ENCODE measurements at places on chromosomes 11 and 22.

GRCh38 chr11:46675949-46676348 lies 24.5 kb downstream of the ARHGAP1 start:
- no peaks in the 10 kb centered on the region for H3K4me1 ChIP-seq
- peak overlapping the region; percentile 73 for H3K27ac ChIP-seq
- no peaks in the 10 kb centered on the region for H3K27me3 ChIP-seq
- no peak overlapping the region for H3K4me3 ChIP-seq
- DNase-seq, result no peak

- H3K27ac ChIP-seq, result no peak overlapping the region
- H3K36me3 ChIP-seq, result no peaks in the 10 kb centered on the region
- no peaks in the 10 kb centered on the region for H3K27me3 ChIP-seq
- no peak overlapping the region for H3K4me3 ChIP-seq
These were observed 2048.3 kb upstream of the RAG2 start for GRCh38 chr11:38646382-38646781.

DNA sequence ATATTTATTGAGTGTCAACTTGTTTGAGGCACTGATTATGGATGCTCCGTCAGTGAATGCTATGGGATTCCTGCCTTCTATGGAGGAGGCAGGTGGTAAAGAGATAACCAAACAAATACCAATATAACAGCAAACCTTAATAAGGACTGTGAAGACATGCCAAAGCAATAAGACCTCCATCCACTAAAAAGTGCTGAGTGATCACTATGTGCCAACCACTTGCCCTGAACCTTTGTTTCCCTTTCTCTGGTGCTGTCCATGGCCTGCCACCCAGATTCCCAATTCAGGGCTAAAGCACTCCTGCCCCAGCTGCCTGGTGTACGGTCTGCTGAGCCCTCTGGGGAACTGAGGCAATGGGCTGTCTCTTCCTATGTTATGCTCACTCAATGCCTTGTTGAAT lies 1074.9 kb downstream of the OPCML start:
- no peak for DNase-seq
- H3K27me3 ChIP-seq, result no peaks in the 10 kb centered on the region

GRCh38 chr11:7498193-7498592 lies 12.9 kb downstream of the OLFML1 start:
- H3K27me3 ChIP-seq, result no peaks in the 10 kb centered on the region
- no peak for DNase-seq
- H3K4me1 ChIP-seq, result no peaks in the 10 kb centered on the region
- H3K27ac ChIP-seq, result no peak overlapping the region
- H3K4me3 ChIP-seq, result no peak overlapping the region

DNA sequence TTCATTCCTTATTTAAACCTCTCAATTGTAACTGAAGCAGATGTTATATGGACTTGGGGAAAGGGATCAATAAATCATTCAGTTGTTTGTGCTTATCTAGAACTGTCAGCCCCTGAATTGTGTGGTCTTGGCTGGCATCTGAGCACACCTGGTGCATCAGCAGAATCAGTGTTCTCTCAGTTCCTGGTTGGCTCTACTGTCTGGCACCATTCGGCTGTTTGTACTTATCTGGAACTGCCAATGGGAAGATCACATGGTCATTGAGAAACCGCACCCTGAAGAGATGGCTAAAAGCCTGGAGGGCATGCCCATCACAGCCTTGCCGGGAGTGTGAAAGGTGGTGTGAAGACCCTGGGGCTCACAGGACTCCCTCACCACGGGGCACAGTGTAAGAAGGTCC lies 37.1 kb upstream of the EHF start:
- no peaks in the 10 kb centered on the region for H3K36me3 ChIP-seq
- H3K27me3 ChIP-seq, result peaks cover 12% of the 10 kb centered on the region
- no peak overlapping the region for H3K27ac ChIP-seq
- H3K4me3 ChIP-seq, result no peak overlapping the region
- DNase-seq, result no peak

GRCh38 chr22:25383892-25384291 lies 164.5 kb downstream of the CRYBB2 start:
- peaks cover 1% of the 10 kb centered on the region for H3K4me1 ChIP-seq
- no peak overlapping the region for H3K27ac ChIP-seq
- no peaks in the 10 kb centered on the region for H3K27me3 ChIP-seq
- H3K36me3 ChIP-seq, result peaks cover 17% of the 10 kb centered on the region

DNA sequence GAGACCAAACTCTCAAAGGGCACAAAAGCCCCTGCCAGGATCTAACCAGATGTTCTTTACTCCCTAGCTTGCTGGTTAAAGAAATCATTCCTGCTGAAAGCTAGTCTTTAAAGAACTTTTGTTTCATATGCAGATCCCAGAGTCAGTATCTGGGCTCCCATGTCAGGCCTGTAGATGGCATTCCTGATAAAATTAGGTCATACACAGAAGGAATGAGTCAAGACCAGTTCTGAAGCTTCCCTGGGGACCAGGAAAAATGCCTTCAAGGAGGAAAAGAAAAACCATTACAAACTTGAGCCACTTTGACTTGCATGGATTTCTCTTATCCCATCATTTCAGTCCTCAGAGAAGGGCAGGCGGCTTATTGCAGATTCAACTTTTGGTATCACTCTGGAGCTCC lies 5.9 kb downstream of the DBX1 start:
- peaks cover 13% of the 10 kb centered on the region for H3K4me1 ChIP-seq
- H3K36me3 ChIP-seq, result no peaks in the 10 kb centered on the region
- peaks cover 7% of the 10 kb centered on the region for H3K27me3 ChIP-seq
- no peak overlapping the region for H3K27ac ChIP-seq
- no peak for DNase-seq

GRCh38 chr11:95245038-95245437 lies 14.0 kb upstream of the SESN3 start:
- H3K4me1 ChIP-seq, result no peaks in the 10 kb centered on the region
- no peak for DNase-seq
- H3K36me3 ChIP-seq, result no peaks in the 10 kb centered on the region
- no peak overlapping the region for H3K27ac ChIP-seq
- H3K4me3 ChIP-seq, result no peak overlapping the region

- H3K27me3 ChIP-seq, result no peaks in the 10 kb centered on the region
- no peaks in the 10 kb centered on the region for H3K36me3 ChIP-seq
- no peak overlapping the region for H3K4me3 ChIP-seq
- H3K4me1 ChIP-seq, result peaks cover 12% of the 10 kb centered on the region
These were observed 2.2 kb upstream of the MRGPRG start for GRCh38 chr11:3220521-3221407.

GRCh38 chr11:61666684-61667297 lies 13.4 kb upstream of the DAGLA start:
- no peaks in the 10 kb centered on the region for H3K27me3 ChIP-seq
- H3K4me1 ChIP-seq, result no peaks in the 10 kb centered on the region
- H3K36me3 ChIP-seq, result no peaks in the 10 kb centered on the region
- DNase-seq, result no peak
- no peak overlapping the region for H3K27ac ChIP-seq

DNA sequence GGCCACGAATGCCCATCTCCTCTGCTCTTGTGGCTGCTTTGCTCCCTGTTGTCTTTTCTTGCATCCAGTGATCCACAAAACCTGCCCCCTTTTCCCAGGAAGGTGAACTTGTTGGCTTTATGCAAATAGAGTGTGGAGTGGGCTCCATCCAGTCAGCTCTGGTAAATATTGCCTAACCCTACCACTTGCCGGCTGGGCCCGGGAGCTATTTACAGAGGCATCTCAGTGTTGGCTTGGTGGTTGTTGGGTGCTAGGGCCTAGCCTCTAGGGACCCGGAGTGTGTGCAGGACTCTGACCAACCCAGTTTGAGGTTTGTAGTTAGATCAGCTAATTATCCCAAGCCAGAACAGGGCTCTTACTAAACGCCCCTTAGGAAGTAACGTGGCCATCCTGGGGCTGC lies 40.8 kb upstream of the TLCD5 start:
- no peak for DNase-seq
- H3K27me3 ChIP-seq, result no peaks in the 10 kb centered on the region
- H3K36me3 ChIP-seq, result no peaks in the 10 kb centered on the region

GRCh38 chr11:48341466-48341865 lies 16.7 kb downstream of the OR4C3 start:
- no peak overlapping the region for H3K27ac ChIP-seq
- H3K36me3 ChIP-seq, result no peaks in the 10 kb centered on the region
- H3K4me1 ChIP-seq, result no peaks in the 10 kb centered on the region

DNA sequence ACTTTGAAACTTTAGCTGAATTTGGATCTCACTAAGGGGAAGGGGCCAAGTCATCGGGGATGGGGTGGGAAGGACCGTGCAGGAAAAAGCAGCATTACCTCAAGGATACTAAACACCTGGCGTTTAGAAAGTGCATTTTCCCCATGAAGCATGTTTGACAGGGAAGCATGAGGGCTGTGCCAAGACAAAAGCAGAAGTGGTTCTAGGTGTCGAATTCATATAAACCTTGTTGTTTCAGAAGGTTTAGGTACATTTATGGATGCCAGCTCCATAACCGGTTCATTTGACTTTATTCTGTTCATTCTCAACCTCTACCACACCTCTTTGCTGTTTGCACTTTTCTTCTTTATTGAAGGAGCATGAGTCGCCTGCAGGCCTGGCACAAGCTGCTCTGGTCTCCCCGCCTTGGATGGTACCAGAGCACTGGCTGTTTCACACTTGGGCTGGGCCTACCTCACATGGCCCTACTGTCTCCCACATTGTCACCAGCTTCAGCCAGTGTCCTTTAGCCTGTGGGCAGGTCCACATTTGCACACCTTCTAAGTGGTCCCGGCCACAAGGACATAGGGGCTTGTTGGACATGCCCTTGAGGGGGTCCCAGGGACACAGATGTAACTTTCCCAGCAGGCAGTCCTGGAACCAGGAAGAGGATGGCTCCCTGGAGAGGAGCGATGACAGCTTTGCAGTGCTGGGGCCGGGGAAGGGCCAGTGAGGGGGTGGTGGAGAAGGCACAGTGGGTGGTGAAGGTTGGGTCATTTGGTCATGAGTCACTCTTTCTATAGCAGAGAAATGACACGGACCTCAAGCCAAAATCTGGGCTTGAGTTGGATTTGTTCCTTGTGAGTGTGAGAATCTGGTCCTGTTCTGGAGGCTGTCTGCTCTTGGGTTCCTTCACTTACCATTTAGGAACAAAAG lies 3.2 kb upstream of the ST14 start:
- peaks cover 17% of the 10 kb centered on the region for H3K4me1 ChIP-seq
- no peaks in the 10 kb centered on the region for H3K36me3 ChIP-seq
- no peak overlapping the region for H3K4me3 ChIP-seq

GRCh38 chr11:128521682-128522054 lies 65.7 kb downstream of the ETS1 start:
- no peaks in the 10 kb centered on the region for H3K4me1 ChIP-seq
- H3K27ac ChIP-seq, result peak overlapping the region; percentile 96
- no peak for DNase-seq

DNA sequence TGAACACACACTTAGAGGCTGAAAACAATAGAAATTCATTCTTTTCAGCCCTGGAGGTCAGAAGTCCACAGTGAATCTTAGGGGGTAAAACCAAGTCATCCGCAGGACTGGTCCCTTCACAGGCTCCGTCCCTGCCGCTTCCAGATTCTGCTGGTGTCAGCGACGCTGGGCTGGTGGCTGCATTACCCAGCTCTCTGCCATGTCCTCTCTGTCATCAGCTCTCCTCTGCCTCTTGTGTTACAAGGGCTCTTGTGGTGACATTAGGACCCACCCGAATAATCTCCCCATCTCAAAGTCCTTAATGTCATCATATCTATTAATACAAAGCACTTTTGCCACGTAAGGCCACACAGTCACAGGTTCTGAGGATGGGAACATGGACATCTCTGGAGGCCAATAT lies 47.7 kb upstream of the ANO1 start:
- H3K36me3 ChIP-seq, result no peaks in the 10 kb centered on the region
- H3K27ac ChIP-seq, result no peak overlapping the region
- no peak overlapping the region for H3K4me3 ChIP-seq
- no peaks in the 10 kb centered on the region for H3K27me3 ChIP-seq
- no peak for DNase-seq
- peaks cover 8% of the 10 kb centered on the region for H3K4me1 ChIP-seq

DNA sequence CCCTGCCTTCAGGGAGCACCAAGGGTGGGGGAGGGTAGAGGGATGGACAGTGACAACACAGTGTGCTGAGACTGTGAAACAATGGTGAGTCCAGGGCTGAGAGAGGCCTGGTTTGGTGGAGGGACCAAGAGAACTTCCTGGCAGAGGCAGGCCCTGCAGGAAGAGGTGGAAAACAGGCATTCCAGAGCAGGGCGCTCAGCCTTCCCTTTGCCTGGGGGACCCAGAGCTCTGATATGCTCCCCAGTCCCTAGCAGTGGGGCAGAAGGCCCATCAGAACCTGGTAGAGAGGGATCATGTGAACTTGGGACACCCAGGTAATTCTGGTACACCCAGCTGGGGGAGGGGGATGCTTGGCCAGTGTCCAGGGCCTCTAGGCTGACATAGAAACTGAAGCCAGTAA lies 17.2 kb upstream of the UVRAG start:
- no peak overlapping the region for H3K4me3 ChIP-seq
- no peaks in the 10 kb centered on the region for H3K27me3 ChIP-seq
- H3K36me3 ChIP-seq, result no peaks in the 10 kb centered on the region
- no peak overlapping the region for H3K27ac ChIP-seq
- DNase-seq, result no peak

- H3K4me1 ChIP-seq, result no peaks in the 10 kb centered on the region
- H3K27me3 ChIP-seq, result no peaks in the 10 kb centered on the region
- H3K4me3 ChIP-seq, result no peak overlapping the region
- H3K36me3 ChIP-seq, result no peaks in the 10 kb centered on the region
- no peak overlapping the region for H3K27ac ChIP-seq
These were observed 260.2 kb upstream of the NARS2 start for GRCh38 chr11:78834886-78835285.

DNA sequence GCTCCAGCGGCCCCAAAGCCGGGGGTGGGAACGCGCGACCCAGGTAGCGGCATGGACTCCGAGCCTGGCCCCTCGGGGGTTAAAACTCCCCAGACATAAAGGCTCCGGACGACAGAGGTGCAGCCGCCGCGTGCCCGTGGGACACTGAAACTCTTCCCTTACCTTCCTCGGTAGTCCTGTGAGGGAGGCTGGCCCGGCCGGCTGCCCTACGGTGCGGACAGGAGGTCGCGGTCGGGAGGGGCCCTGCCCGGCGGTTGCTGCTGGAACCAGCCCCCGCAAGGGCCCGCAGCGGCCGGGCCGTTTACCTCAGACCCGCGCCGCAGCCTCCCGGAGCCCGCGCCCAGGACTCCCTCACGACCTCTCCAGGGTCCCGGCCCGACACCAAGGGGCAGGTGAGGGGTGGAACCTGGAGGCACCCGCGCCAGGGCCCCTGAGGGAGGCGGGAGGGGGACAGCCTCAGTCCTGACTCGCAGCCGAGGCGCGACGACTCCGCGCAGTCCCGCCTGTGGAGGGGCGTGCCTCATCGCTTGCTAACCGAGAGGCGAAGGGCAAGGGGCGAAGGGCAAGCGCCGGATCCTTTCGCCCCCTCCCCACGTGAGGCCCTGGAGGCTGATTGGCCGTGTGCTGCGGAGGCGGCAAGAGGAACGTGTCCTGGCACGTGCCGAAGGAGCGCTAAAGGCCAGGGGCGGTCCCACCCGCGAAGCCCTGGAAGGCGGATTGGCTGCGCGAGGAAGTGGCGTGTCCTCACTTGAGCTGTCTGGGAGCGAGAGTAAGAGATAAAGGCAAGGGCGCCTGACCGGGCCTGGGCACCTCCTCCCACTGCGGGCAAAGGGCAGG lies at the start of gene UPB1:
Gene UPB1 (plus strand): TSS at position 805 of the 837 bp plus-strand sequence. CDS start 72 bp downstream, outside the sequence.
- H3K27ac ChIP-seq, result no peak within 1 kb of the TSS
- peak within 1 kb of the TSS; percentile 19 for H3K4me3 ChIP-seq
- H3K4me1 ChIP-seq, result no peaks in the 10 kb centered on the region
- H3K27me3 ChIP-seq, result no peaks in the 10 kb centered on the region
- DNase-seq, result no peak
